Aorta (tissue), 5 donors: ENCODE measurements at places on chromosomes 2 and 18. TPM values are rescaled to one million over a fixed set of nuclear protein-coding genes. Genes with fewer than 3 reads are reported as not detected.

DNA sequence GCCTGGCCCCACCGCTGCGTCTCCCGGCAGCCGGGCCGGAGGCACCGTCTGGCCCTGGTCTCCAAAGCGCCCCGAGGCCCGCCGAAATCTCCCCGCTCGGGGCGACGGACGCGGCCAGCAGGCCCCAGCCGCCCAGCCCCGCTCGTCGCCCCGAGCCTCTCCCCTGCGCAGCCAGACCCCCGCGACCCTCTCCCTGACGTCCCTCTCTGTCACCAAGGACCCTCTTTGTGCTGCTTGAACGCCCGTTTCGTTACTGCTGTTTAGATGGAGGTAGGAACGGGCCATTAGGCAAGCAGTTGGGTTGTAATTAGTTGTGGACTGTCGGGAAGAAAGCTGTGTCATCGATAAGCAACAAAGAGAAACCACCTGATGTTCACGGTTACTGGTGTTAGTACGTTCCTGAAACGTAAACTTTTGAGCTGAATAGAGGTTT, 686 bp downstream of the UBXN4 start:
- no peaks in the 10 kb centered on the region for H3K4me1 ChIP-seq
- H3K27ac ChIP-seq, result peak overlapping the region; percentile 97
- no peaks in the 10 kb centered on the region for H3K36me3 ChIP-seq
- DNase-seq, result peak; percentile 80
- H3K4me3 ChIP-seq, result peak overlapping the region; percentile 75

MROH2A gene
- total RNA-seq, result not detected

DNA sequence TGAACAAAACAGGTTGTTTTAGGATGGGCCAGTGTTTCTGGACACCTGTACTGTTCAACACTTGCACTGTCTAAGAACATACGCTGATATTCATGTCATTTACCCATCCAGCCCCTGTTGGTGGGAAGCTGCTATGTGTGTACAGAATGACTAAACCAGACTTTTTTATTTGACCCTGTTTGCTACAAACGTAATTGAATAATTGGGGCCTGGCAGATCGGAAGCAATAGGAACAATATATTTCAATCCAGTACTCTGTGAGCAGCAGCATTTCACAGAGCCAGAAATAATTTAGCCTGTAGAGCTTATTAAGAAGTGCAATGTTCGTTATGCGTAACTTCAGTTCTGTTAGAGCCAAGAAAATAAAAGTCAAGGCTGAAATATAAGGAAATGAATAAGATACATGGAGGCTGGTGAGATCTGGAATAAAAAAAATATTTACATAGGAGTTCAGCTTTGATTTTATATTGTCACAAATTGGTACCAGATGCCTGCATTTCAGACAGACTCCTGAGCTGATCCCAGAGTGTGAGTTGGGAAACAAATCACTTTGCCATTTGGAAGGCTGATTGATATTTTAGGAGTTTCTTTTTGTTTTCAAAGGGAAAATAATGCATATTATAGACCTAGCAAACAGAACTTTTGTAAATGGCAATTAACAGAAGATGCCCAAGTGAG, 19.7 kb downstream of the CABLES1 start:
- no peak for DNase-seq
- no peaks in the 10 kb centered on the region for H3K4me1 ChIP-seq
- no peak overlapping the region for H3K27ac ChIP-seq

ERICH2 gene
- total RNA-seq, result 0.69 TPM

IHH gene
- total RNA-seq, result not detected

- no peaks in the 10 kb centered on the region for H3K27me3 ChIP-seq
- H3K27ac ChIP-seq, result no peak overlapping the region
Measured at GRCh38 chr2:159326569-159327255, 40.2 kb upstream of the WDSUB1 start.

DNA sequence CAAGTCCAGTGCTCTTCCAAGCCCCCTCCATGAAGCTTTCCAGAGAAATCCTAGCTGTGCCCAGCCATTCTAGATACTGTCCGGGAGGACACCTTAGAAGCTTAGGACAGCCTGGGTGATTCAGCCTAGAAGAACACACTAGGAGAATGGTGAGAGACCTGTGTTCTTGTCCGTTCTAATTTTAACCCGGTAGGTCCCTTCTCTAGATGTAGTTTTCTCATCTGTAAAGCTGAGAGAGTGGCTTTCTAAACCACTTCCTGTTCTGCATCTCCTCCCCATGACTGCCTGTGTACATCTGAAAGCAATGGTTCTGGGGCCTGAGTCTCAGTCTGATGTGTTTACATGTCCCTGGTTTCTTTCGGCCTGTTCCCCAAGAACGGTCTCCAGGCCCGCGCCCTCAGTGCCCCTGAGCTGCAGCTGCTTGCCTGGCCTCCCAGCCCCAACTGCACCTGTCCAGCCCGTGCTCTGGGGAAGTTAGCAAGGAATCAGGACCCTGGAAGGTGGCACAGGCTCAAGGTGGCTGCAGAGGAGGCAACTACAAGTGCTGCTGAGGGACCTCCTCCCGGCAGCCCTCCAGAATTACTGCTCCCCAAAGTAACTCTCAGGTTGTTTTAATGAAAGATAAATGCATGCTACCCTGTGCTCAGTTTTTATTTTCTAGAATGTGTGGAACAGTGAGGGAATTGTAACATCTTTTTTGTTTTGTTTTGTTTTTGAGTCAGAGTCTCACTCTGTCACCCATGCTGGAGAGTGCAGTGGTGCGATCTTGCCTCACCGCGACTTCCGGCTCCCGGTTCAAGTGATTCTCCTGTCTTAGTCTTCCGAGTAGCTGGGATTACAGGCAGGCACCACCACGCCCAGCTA, 105.9 kb downstream of the LBH start:
- no peak overlapping the region for H3K27ac ChIP-seq
- no peaks in the 10 kb centered on the region for H3K4me1 ChIP-seq
- no peak for DNase-seq
- H3K27me3 ChIP-seq, result no peaks in the 10 kb centered on the region
- no peaks in the 10 kb centered on the region for H3K36me3 ChIP-seq
- no peak overlapping the region for H3K4me3 ChIP-seq

DNA sequence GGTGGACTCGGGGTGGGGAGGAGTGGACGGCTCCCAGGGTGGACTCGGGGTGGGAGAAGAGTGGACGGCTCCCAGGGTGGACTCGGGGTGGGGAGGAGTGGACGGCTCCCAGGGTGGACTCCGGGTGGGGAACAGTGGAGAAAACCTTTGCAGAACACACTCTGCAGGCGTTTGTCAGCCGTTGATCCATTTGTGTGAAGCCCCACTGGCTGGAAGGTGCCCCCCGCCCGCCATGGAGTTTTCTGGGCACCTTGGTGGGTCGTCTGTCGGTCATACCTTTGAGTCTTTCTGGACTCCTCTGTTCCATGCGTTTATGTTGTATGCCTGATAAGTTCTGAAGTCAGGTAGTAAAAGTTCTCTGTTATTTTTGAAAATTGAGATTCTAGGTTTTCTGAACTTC, 12.5 kb downstream of the CTDP1 start:
- no peak for DNase-seq
- no peaks in the 10 kb centered on the region for H3K27me3 ChIP-seq
- no peak overlapping the region for H3K27ac ChIP-seq
- H3K4me1 ChIP-seq, result no peaks in the 10 kb centered on the region

DSEL gene
- total RNA-seq, result 16.9 TPM

DNA sequence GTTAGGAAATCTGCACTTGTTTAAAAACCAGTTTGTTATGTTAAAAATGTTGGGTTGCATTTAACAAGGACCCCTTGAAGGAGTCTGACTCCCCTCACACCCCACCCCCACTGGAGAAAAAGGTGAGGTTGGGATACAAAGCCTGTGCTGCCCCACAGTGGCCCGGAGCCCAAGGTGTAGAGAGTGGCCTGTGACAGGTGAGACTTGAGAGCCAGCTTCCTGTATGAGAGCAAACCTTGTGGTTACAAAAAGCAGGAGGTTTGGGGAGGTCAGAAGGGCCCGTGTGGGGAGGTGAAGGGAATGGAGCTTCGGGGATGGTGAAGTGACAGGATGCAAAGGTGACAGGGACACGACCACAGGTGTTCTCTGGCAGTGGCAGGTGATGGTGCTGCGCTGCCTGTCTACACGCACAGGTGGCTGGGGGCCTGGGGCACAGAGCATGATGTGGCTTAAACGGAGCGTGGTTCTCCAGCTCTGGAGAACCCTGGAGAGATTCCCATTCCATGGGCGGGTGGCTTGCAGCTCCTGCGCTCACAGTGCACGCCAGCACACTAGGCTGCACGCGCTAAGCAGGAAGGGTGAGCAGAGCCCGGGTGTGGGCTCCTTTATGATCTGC, 29.0 kb downstream of the IMPA2 start:
- peaks cover 4% of the 10 kb centered on the region for H3K36me3 ChIP-seq
- no peak overlapping the region for H3K4me3 ChIP-seq
- no peak overlapping the region for H3K27ac ChIP-seq
- no peak for DNase-seq

DNA sequence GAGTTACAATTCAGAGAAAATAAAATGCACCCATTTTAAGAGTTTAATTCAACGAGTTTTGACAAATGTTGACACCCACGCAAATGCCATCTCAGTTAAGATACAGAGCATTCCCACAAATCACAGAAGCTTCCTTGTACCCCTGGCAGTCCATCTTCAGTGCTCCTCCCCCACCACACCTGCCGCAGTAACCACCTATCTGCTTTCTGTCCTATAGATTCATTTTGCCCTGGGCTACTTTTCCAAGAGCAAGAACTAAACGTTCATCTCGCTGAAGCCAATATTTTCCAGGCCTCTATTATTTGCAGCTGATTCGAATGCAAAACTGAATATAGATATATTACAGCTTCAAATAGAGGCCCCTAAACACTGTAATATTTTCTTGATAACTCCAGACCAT, 13.4 kb upstream of the HPCAL1 start:
- no peaks in the 10 kb centered on the region for H3K36me3 ChIP-seq
- no peaks in the 10 kb centered on the region for H3K27me3 ChIP-seq
- H3K4me3 ChIP-seq, result no peak overlapping the region
- no peaks in the 10 kb centered on the region for H3K4me1 ChIP-seq
- H3K27ac ChIP-seq, result no peak overlapping the region

GRCh38 chr2:15656090-15656489, 64.4 kb downstream of the DDX1 start:
- H3K4me3 ChIP-seq, result no peak overlapping the region

OTOS gene
- total RNA-seq, result not detected

TWIST2 gene
- total RNA-seq, result 16.4 TPM

DNA sequence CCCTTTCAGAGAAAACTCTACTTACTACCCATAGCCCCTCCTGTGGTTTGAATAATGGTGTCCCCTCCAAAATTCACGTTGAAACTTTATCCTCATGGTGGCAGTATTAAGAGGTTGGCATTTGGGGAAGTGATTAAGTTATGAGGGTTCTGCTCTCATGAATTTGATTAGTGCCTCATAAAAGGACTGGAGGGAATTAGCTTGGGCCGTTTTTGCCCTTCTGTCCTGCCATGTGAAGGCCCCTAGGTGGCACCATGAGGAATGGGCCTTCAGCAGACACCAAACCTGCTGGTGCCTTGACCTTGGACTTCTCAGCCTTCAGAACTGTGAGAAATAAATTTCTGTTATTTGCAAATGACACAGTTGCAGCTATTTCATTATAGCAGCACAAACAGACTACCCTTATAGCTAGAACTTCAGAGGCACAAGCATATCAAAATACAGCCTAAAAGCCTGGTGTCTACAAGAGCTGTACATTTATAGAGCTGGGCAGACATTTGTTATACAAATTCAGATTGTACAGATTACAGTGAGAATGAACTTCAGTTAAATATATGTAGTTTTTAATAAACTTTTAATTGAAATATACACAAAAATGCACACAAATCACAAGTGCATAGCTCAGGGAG, 2.6 kb upstream of the PTPN2 start:
- no peaks in the 10 kb centered on the region for H3K27me3 ChIP-seq
- no peak for DNase-seq
- H3K4me1 ChIP-seq, result no peaks in the 10 kb centered on the region
- no peaks in the 10 kb centered on the region for H3K36me3 ChIP-seq

GRCh38 chr2:58261209-58261608, 20.1 kb upstream of the FANCL start:
- H3K36me3 ChIP-seq, result no peaks in the 10 kb centered on the region
- H3K27ac ChIP-seq, result no peak overlapping the region
- H3K4me3 ChIP-seq, result no peak overlapping the region
- no peak for DNase-seq
- H3K27me3 ChIP-seq, result no peaks in the 10 kb centered on the region

DNA sequence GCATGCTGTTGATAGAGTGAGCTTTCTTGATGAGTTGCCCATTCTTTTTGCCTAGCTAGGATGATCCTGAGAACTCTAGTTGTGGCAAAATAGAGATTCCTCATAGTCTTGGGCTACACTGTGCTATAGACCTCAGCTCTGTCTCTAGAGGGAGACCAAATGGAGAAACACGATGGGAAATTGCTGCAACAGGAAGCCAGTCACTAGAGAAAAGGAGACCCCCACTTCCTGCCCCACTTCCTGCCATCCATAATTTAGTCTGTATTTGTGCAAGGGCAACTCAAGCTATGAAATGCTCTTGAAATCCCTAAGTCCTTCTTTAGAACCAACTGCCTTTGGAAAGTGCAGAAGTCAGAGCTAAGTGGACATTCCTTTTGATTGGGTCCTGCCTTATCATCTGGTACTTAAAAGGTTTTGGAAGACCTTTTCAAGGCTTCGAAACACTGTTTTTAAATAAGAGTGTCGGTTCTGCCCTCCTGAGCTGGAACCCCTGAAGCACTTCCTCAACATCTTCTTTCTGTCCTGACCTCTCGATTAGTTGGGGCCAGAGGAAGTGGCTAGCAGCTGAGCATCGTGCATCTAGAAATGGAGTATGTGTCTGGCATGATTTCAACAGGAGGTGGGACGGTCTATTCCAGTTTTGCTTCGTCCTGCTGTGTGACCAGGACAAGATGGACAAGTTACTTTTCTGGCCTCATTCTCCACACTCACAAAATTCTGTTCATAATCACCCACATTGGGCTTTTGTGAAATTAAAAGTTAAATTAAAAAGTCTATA, 8.6 kb upstream of the KCNE4 start:
- no peak overlapping the region for H3K27ac ChIP-seq
- no peak for DNase-seq
- H3K4me3 ChIP-seq, result no peak overlapping the region
- H3K4me1 ChIP-seq, result no peaks in the 10 kb centered on the region
- H3K36me3 ChIP-seq, result no peaks in the 10 kb centered on the region

EGR4 gene
- not detected for total RNA-seq

DNA sequence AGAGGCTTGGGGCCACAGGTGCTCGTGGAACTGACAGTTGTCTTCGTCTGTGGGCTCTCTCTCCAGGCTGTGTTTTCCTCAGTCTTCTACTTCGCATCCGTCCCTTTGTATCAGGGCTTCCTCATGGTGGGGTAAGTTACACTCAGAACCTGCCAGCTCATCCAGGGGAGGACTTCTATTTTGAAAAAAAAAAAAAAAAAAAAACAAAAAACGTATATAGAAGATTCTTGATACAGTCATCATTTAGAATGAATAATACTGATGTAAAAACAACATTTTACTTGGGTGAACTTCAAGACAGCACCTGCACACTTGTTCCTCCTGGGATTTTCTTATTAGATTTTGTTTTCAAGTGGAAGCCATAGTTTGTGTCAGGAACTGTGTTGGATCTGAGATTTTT, 47.7 kb upstream of the NFATC1 start:
- no peak overlapping the region for H3K27ac ChIP-seq
- H3K27me3 ChIP-seq, result no peaks in the 10 kb centered on the region
- peaks cover 16% of the 10 kb centered on the region for H3K36me3 ChIP-seq
- H3K4me1 ChIP-seq, result no peaks in the 10 kb centered on the region
